Esophagus muscularis mucosa (tissue), 4 donors: ENCODE measurements at places on chromosomes 11 and 22. TPM values are rescaled to one million over a fixed set of nuclear protein-coding genes. Genes with fewer than 3 reads are reported as not detected.

HMOX1 gene
- 8.7 TPM for total RNA-seq

- no peak overlapping the region for H3K27ac ChIP-seq
- H3K4me1 ChIP-seq: no peaks in the 10 kb centered on the region
- no peak for DNase-seq
- peaks cover 52% of the 10 kb centered on the region for H3K36me3 ChIP-seq
Observed at GRCh38 chr11:19938169-19938856, 222.0 kb downstream of the DBX1 start.

DNA sequence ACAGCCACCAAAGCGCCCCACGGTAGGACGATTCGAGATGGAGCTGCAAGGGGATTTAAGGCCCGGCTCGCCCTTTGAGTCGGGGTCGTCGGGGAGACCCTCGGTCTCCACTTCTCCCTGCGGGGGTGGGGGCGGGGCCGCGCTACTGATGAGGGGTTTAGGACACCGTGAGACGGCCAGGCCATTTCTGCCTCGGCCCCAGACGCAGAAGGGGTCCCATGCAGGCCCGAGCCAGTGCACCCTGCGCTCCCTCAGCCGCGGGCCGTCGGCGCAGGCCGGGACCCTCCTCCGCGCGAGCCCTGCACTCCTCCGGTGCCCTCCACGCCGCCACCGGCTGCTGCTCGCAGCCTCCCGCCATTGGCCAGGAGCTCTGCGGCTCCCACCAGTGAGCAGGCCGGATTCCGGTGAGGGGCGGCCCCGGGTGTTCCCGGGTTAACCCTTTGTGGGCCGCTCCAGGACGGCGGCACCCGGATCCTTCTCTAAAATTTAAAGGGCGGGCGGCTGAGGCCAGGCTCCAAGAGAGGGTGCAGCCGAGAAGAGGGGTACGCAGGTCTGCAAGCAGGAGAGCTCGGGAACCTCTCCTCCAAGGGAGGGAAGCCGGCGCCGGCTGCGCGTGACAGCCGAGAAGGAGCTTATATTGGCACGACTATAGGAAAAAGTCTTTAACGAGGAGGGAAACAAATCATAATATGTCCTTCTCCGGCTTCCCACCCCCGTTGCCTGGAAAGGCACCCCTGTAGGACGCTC, 18.0 kb downstream of the CREB3L1 start:
- peak overlapping the region; percentile 59 for H3K27ac ChIP-seq
- peaks cover 41% of the 10 kb centered on the region for H3K4me1 ChIP-seq
- H3K27me3 ChIP-seq: no peaks in the 10 kb centered on the region

H19 gene
- total RNA-seq: 397 TPM

- H3K4me1 ChIP-seq: peaks cover 25% of the 10 kb centered on the region
- no peak overlapping the region for H3K4me3 ChIP-seq
- no peaks in the 10 kb centered on the region for H3K27me3 ChIP-seq
- H3K27ac ChIP-seq: no peak overlapping the region
- DNase-seq: no peak
Observed at GRCh38 chr11:85960678-85961077, 105.5 kb downstream of the CCDC83 start.

DNA sequence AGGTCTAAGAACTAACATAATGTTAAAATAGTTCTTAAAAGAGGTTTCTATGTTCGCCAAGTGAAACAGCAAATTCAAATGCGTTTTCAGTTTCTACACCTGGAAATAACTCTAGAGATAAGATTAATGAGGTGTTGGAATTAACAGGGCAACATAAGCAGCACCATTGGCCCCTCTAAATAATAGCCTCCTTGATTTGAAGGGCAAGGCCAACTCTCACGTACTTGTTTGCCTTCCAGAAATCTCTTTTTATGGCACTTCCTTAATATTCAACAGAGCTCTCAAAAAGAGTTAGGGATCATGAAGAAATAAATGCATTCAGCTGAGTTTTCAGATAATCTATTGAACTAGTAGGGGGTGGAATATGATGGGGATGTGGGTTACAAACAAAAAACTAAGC, 80.9 kb downstream of the AASDHPPT start:
- no peaks in the 10 kb centered on the region for H3K36me3 ChIP-seq
- H3K4me3 ChIP-seq: no peak overlapping the region
- no peaks in the 10 kb centered on the region for H3K27me3 ChIP-seq
- no peak overlapping the region for H3K27ac ChIP-seq

- no peak overlapping the region for H3K4me3 ChIP-seq
- no peaks in the 10 kb centered on the region for H3K27me3 ChIP-seq
- H3K36me3 ChIP-seq: no peaks in the 10 kb centered on the region
Observed at GRCh38 chr11:72418834-72419560, 15.3 kb downstream of the CLPB start.

GRCh38 chr11:69731110-69731509, 27.3 kb upstream of the FGF19 start:
- no peak overlapping the region for H3K4me3 ChIP-seq
- no peak for DNase-seq
- H3K27ac ChIP-seq: no peak overlapping the region
- no peaks in the 10 kb centered on the region for H3K4me1 ChIP-seq
- H3K36me3 ChIP-seq: no peaks in the 10 kb centered on the region

CHADL gene
- 7.5 TPM for total RNA-seq

GRCh38 chr11:6385046-6385777, 5.1 kb upstream of the SMPD1 start:
- no peak overlapping the region for H3K27ac ChIP-seq
- no peaks in the 10 kb centered on the region for H3K36me3 ChIP-seq
- DNase-seq: no peak
- no peak overlapping the region for H3K4me3 ChIP-seq

DNA sequence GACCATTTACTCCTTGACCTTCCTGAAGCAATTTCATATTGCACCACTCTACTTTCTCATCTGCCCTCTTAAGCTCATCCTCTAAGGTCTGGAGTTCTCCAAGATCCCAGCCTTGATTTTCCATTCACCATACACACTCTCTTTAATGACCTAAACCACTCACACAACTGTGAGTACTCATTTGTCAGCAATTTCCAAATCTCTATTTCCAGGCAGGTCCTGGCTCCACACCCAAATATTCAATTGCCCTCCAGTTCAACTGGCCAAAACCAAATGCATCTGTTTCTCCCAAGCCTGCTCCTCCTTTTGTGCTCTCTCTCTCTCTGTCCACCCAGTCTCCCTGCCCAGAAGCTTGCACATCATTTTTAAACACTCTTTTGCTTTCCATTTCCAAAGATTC, 39.6 kb downstream of the NEU3 start:
- peak; percentile 64 for DNase-seq
- no peak overlapping the region for H3K27ac ChIP-seq
- no peak overlapping the region for H3K4me3 ChIP-seq
- H3K36me3 ChIP-seq: no peaks in the 10 kb centered on the region
